ENCODE measurements at places on chromosomes 6 and 20.

DNA sequence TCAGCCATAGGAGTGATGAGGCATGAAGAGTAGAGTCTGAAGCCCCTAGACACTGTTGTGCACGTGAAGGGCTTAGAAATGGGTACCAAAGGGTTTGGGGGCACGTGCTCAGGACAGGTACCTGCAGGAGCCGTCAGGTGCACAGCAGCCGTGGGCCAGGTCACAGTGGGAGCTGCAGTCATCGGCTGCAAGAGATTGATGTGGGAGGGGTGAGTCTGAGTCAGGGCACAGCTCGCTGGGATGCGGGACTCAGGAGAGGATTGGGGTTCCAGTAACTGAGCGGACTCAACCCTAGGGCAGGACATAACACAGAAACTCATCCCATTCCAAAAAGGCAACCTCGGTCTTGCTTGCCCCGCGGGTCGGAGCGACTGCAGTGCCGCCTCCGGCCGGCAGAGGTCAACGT lies 1.1 kb downstream of the DLK2 start:
- DNase-seq = no peak

DNA sequence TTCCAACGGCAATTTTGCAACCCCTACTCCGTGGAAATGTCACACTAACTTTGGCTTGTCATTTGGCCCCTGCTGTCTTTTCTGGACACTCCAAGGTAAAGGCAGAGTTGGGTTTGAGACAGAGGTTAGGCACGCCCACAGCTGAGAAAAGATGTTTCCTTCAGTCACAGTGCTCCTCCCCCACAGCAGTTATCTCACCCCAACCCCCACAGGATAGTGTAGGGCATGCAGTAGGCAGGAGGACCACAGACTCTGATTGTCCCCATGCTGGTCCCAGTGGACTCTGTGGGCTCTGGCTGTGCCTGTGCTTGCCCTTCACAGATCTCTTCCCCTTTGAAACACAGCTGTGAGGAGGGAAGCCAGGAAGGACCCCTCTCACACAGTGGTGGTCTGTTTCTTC lies 124.0 kb upstream of the CARMIL1 start:
- DNase-seq = no peak

- no peak for DNase-seq
These were observed 225.3 kb upstream of the FAM83B start for GRCh38 chr6:54621285-54621684.

DNA sequence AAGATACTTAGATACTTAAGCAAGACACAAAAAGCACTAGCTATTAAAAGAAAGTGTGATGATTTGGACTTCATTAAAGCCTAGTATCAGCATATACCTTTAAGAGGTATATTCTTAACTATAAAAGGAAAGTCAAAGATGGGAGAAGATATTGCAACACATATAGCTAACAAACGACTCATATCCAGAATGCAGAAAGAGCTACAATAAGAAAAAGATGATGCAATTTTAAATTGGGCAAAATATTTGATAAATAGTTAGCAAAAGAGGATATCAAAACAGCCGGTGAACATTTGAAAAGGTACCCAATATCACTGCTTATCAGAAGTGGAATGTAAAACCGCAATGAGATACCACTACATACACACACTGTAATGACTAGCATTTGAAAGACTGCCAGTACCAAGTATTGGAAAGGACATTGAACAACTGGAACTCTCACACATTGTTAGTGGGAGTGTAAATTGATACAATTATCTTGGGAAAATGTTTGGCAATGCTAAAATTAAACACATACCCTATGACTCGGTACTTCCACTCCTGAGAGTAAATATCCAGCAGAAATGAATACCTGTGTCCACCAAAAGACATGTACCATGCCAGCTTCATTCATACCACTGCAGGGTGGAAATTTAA lies 25.7 kb downstream of the MUC22 start:
- no peak for DNase-seq

DNA sequence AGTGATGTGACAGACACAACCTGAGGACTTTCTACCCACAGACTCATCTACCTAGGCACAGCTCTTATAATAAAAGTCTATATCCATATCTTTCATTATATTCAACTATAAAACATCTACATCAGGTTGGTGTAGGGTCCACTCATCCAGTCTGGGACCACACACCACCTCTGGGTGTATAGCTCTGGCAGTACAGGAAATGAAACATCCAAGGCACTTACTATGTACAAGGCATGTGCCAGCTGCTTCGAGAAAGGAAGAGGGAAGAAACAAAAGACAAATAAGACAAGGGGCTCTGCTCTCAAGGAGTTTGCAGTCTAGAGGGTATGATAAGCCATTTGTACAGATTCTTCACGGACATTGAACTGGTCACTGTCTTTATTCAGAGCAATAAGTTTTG lies 18.6 kb downstream of the KIF13A start:
- no peak for DNase-seq

DNA sequence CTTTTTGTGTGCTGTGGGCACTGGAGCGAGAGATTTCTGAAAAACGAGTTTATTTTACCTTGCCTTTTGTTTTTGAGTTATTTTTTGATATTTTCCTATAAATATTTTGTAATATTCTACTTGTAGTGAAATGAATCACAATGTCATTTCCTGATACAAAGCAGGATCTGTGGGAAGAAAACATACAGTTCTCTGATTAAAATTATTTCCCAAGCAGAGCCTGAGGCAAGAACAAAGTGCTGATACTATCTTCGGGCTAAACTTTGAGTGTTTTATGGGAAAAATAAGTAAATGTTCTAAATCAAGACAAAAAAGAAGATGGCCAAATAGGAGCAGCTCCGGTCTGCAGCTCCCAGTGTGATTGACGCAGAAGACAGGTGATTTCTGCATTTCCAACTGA lies 33.7 kb upstream of the ELOVL5 start:
- DNase-seq = no peak

DNA sequence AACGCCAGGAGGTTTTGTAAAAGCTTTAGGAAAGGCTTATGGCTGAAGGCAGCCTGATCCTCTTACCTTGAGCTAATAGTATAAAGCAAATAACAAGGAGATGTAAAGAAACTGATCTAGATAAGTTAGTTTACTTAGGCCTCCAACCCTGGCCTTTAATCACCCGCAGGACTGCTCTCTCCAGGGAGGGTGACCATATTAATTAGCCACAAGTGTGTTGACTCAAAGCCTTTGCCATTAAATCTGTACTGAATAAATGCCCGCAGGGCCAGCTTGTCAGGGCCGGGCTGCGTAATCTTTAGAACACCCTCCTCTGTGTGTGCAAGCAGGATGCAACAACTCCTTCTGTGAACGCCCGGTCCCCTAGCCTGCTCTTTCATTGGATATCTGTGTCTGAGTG lies 6.1 kb upstream of the PRSS16 start:
- no peak for DNase-seq
